ENCODE measurements at places on chromosomes 3 and 15. TPM values are rescaled to one million over a fixed set of nuclear protein-coding genes. Genes with fewer than 3 reads are reported as not detected.

DNA sequence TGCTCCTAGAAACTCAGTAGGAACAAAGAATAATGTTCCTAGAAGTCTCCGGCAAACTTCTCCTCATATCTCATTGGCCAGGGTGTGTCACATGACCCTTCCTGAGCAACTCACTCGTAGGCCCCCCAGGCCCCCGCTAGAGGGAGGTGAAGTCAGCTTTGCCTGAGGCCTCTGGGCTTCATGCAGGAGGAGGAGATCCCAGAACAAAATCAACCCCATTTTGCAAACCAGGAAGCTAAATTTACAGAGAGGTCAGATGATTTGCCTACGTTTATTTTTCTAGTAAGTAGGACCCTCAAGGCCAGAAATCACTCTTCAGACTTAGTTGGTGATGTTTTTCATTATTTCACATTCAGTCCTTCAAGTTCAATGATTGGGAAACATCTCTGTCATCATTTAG, 99.1 kb downstream of the SSR3 start:
- no peak for DNase-seq

CSTA gene
- total RNA-seq: 16.8 TPM

DNA sequence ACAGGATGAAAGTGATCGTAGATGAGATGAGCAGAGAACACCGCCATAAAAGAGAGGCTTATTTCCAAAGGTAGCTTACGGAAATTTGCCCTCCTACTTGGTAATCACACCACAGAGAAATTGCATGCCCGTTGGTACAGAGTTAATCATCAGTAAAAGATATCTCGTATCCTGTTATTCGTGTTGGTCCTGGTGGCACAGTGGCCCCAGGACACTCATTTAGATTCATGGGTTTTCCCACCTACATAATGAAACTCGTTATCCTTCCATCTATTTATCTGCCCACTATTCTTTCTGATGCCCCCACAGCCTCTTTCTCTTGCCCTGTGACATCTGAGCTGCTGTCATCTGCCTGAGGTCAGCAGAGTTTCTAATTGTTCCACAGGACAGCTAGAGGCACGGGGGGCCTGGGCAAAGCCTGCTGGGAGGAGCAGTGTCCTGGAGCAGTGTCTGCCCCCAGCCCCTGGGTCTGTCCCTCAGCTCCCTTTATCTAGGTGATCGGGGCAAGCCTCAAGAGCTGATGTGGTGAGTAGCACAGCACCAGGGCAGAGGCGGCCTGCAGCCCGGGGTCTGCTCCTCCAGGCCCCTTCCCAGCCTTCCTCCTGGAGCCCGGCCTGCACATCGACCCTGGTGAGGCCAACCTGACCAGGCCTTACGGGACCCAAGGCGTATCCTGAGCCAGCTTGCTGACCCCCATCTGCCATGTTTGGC, 42.2 kb downstream of the PXYLP1 start:
- DNase-seq: peak; percentile 83

DNA sequence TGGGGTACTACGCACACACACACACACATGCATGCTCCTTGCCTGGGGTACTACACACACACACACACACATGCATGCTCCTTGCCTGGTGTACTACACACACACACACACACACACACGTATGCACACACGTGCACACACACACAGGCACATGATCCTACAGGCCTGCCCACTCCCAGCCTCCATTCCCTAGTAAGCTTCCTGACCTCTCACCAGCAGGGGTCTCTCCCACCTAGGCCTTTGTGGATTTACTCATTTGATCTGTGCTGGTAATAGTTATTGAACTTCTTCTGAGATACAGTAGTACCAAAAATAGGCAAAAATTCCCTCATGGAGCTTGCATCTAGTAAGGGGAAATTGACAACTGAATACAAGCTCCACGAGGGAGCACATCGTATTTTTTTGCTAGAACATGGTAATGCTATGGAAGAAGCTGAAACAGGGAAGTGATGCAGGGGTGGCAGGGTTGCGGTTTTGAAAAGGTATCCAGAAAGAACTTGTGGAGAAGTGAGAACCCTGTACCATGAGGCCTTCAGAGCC, 19.1 kb downstream of the TTC21A start:
- peak; percentile 29 for DNase-seq

- peak; percentile 95 for DNase-seq
Measured at GRCh38 chr3:178170698-178171535, 365.3 kb upstream of the KCNMB2 start.

- no peak for DNase-seq
Measured at GRCh38 chr3:141949399-141949798, 73.0 kb downstream of the ATP1B3 start.

GP9 gene
- total RNA-seq: not detected

GRAMD2A gene
- total RNA-seq: 60.2 TPM

ISL2 gene
- total RNA-seq: 0.24 TPM

GOLGA8K gene
- 0.35 TPM for total RNA-seq

LMOD3 gene
- total RNA-seq: not detected

- no peak for DNase-seq
Measured at GRCh38 chr15:101451266-101451799, 38.2 kb downstream of the PCSK6 start.

SNX33 gene
- total RNA-seq: 27.8 TPM

GRCh38 chr15:79872358-79873017, 24.3 kb downstream of the MTHFS start:
- no peak for DNase-seq

- no peak for DNase-seq
Measured at GRCh38 chr15:34653992-34654391, 70.5 kb upstream of the GOLGA8B start.

TPRA1 gene
- total RNA-seq: 58.5 TPM

GXYLT2 gene
- total RNA-seq: 2.9 TPM

Data from PC-9 (cell line).